Osteocyte (in vitro differentiated cells): ENCODE measurements at places on chromosomes 13 and 19. TPM values are rescaled to one million over a fixed set of nuclear protein-coding genes. Genes with fewer than 3 reads are reported as not detected.

GIPC3 gene
- 0.67 and 1.2 TPM in 2 replicates for total RNA-seq

SIGLEC12 gene
- total RNA-seq, result not detected in 2 replicates

ANKLE1 gene
- 0.99 and 1.5 TPM in 2 replicates for total RNA-seq

DAND5 gene
- total RNA-seq, result not detected in 2 replicates

ZNF780A gene
- total RNA-seq, result 13.0 and 14.4 TPM in 2 replicates

MATK gene
- total RNA-seq, result not detected in 2 replicates

ZNF844 gene
- total RNA-seq, result 10.2 and 12.7 TPM in 2 replicates

GRCh38 chr13:101026736-101027398, 352.3 kb upstream of the TMTC4 start:
- H3K27ac ChIP-seq, result no peak overlapping the region
- peaks cover 3% of the 10 kb centered on the region for H3K4me1 ChIP-seq
- no peak overlapping the region for H3K4me3 ChIP-seq
- DNase-seq, result no peak
- no peaks in the 10 kb centered on the region for H3K36me3 ChIP-seq

DNA sequence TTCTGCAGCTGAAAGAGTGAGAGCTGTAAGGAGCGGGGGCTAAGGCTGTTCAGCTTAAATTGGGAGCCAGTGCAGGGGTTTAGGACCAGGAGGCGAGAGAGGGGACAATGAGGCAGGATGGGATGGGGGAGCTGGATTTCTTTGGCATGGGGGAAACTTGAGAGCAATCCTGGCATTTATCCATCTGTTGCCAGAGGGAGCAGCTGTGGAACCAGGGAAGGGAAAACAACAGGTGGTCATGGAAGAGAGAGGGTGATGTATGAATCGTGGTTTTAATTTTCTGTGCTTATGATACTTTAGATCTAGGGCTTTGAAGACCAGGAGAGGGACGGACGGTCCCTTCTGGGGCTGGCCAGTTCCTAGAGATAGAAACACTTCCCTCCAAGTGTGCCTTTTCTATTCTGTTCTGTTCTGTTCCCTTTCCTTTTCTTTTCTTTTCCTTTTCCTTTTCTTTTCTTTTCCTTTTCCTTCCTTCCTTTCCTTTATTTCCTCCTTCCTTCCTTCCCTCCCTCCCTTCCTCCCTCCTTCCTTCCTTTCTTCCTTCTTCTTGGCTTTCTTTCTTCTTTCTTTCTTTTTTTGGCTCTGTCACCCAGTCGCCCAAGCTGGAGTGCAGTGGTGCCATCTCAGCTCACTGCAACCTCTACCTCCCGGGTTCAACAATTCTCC, 16.0 kb upstream of the CCL25 start:
- DNase-seq, result no peak
- H3K27ac ChIP-seq, result no peak overlapping the region
- H3K27me3 ChIP-seq, result peaks cover 15% of the 10 kb centered on the region

DNA sequence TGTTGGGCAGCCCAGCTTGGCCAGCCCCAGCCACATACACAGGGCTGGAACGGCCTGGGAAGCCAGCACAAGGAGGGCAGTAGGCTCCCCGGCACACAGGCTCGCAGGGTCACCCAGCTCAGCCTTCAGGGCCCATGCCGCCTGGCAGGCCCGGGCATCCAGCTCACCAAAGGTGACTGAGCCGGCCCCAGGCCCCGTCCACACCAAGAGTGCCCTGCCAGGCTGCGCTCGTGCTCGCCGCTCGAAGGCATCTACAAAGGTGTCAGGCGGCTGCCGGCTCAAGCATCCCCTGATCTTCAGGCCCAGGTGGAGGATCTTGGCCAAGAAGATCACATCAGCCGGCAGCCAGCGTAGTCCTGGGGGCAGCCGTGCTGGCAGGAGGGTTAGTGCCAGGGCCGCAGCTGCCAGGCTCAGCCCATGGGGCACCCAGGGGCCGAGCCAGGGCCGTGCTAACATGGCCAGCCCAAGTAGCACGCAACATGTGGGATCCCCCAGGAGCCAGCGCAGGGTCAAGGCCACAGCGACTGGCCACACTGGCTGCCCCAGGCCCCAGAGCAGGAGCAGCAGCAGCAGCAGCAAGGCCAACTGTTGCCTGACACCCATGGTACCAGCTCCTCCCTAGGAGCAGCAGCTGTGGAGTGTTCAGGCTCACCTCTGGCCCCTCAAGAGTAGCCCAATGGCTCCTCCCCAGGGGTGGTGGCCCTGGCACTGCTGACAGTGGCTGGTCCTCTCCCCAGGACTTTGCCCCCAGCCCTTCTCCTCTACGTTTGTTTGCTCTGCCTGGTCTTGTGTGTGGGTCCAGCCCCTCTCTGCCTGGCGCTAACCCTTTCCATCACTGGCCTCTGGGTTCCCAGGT, at the start of gene SLC27A5:
Gene SLC27A5, minus strand, starts transcription at position 640 of the 856 bp plus-strand sequence. Its CDS starts 37 bp downstream, at position 603.
- no peak for DNase-seq
- no peak within 1 kb of the TSS for H3K27ac ChIP-seq
- H3K4me3 ChIP-seq, result no peak within 1 kb of the TSS
- H3K36me3 ChIP-seq, result peaks cover 10% of the 10 kb centered on the region
- H3K4me1 ChIP-seq, result peaks cover 9% of the 10 kb centered on the region
- no peaks in the 10 kb centered on the region for H3K27me3 ChIP-seq
